ENCODE measurements at places on chromosomes 1 and 21.

DNA sequence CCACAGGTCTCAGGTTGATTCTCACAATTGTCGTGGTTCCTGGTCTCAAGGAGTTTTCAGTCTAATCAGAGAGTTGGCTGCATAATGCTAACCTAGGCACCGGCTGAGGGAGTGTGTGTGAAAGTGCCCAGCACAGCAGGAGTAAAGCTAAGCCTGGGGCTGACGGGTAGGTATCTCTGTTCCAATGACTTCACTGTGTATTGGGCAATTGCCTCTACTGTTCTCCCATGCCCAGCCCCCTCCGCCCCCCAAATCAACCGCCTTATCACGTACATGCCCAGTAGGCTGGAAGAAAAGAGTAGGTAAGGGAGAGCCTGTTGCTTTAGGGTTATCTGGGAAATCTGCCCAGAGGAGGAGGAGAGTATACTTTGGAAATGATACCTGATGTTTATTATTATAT is 54.7 kb downstream of the MRPS6 start:
- DNase-seq, result no peak

- DNase-seq, result no peak
These were observed 13.9 kb downstream of the PLA2G2F start for GRCh38 chr1:20153000-20153418.

GRCh38 chr1:91610789-91611188 is 110.1 kb downstream of the CDC7 start:
- DNase-seq, result no peak

- no peak for DNase-seq
These were observed 725 bp upstream of the ARPC5 start for GRCh38 chr1:183636334-183636682.

DNA sequence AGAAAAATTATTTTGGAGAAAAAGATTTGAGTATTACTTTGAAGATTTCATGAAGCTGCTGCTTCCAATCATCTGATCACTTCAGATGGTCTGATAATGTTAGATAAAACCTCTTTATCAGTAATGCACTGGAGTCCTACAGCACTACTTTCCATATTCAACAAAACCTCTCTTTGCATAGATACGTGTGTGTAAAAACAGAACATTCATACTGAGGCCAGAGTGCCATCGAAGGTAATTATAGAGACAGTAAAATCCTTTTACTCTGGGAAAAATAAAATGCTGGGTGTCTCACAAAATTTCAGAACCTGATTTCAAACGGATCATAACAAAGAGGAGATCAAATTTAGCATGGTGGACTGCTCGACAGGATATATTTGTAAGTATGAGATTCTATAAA is at the start of gene RGS13:
Gene RGS13 (plus strand): TSS at position 209 of the 400 bp plus-strand sequence. CDS start 8,188 bp downstream, outside the sequence.
- DNase-seq, result no peak

DNA sequence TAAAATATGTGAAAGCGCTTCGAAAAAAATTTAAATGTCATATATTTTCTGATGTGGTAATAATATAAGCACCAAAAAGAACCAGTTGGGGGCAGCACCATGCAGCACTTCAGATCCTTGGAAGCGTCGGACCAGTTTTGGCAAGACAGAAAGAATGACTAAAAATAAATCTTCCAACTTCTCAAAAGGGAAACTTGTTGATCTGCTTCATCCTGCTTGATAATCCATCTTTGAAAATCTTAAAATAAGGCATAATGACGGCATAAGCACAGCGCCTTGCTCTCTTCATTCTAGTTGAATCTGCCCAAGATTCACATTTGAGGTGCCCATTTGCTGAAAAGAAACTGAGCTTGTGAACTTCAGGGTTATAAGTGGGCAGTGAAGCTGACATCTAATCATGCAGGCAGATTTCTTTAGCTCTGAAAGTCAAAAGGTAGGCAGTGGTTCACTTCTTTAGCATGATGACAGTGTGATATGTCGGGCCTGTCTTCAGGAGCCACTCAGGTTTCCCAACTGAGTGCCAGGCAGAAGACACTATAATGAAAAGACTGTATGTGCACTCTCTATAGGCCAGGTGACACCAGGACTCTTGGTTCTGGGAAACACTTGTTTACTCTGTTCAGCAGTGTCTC is 19.8 kb upstream of the MUTYH start:
- no peak for DNase-seq

DNA sequence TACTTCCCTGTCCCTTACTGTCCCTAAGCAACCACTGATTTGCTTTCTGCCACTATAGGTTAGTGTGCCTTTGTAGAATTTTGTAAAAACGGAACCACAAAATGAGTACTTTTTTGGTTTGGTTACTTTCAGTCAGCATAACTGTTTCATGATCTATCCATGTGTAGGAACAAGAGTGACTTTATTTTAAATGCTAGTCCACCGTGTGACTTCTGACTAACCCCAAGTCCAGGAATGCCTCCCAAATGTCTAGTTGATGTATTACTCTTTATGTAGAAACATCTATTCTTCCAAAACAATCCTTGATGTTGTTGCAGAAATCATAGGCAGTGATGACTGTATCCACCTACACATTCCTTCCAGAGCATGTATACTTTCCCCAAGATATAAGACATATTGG is 21.3 kb downstream of the ATPAF1 start:
- no peak for DNase-seq

GRCh38 chr1:99622702-99623347 is 23.1 kb upstream of the PALMD start:
- DNase-seq, result no peak

DNA sequence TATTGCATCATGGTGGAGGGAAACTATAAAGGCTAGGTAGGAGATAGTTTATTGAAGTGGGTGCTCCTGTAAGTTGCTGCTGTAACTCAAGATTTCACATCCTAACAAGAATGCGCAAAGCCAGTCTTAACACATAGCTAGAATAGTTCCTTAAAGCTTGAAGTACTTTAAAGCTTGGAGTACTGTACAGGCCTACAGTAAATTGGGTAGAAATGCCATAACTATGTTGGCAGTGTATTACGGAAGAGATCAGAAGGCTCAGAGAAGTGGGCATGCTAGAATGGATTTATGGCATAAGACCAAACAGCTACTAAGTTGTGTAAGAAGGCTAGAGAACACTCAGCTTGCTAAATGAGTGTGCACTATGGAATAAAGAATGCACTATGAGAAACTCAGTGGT is 44.5 kb downstream of the DMRTA2 start:
- DNase-seq, result no peak

DNA sequence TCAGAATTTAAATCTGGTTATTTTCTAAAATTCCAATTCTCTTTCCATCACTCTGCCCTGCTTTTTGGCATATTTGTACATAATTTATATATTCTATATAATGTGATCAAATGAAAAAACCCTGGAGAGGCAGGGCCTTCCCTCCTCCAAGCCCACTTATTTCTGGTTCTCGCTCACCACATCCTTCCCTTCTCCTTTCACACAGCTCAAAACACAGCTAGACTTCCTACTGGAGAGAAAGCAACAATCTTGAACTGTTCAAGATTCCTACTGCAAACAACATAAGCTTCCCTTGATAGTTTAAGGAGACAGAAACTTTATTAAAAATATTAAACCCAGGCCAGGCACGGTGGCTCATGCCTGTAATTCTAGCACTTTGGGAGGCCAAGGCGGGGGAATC is 7.6 kb upstream of the AIM2 start:
- DNase-seq, result no peak
